ENCODE measurements at places on chromosomes 2 and 18.

DNA sequence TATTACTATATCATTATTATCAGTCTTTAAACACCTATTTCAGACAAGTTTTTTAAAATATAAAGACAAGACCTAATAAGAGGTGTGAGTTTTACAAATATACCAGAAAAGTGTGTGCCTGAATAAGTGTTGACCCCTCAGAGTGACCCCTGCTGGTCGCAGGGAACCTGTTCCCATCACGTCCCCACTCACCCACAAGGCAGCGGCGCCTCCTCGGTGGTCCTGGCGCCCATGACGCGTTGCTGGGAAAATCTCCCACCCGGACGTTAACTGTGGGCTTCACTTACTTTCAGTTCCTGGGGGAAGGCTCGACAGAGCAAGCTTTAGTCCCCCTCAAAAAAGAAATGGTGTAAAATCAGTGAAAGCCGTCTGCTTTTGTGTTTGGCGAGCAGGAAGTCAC, 93.5 kb downstream of the TMEM18 start:
- DNase-seq = no peak

- DNase-seq = peak; percentile 97
Observed at GRCh38 chr2:84919885-84920580, 14.6 kb downstream of the TMSB10 start.

DNA sequence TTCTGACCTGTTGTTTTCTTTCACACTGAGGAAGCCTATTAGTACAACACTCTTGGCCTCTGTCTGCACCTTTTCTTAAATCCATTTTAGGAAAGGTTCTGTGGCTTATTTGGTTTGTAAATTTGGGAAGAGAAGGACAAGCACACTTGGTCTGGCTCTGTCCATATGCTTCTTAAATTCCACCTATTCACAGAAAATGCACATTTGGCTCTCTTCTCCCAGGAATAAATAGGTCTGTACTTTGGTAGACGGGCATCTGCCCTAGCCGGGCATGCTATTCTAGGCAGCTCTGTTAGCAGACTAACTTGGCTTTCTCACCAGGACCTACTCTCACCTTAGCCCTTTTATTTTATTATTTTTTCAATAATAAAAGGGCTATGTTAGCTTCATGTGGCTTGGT, 1211.8 kb upstream of the SLC39A10 start:
- no peak for DNase-seq

GRCh38 chr2:235936493-235936892, 231.7 kb downstream of the GBX2 start:
- DNase-seq = no peak

DNA sequence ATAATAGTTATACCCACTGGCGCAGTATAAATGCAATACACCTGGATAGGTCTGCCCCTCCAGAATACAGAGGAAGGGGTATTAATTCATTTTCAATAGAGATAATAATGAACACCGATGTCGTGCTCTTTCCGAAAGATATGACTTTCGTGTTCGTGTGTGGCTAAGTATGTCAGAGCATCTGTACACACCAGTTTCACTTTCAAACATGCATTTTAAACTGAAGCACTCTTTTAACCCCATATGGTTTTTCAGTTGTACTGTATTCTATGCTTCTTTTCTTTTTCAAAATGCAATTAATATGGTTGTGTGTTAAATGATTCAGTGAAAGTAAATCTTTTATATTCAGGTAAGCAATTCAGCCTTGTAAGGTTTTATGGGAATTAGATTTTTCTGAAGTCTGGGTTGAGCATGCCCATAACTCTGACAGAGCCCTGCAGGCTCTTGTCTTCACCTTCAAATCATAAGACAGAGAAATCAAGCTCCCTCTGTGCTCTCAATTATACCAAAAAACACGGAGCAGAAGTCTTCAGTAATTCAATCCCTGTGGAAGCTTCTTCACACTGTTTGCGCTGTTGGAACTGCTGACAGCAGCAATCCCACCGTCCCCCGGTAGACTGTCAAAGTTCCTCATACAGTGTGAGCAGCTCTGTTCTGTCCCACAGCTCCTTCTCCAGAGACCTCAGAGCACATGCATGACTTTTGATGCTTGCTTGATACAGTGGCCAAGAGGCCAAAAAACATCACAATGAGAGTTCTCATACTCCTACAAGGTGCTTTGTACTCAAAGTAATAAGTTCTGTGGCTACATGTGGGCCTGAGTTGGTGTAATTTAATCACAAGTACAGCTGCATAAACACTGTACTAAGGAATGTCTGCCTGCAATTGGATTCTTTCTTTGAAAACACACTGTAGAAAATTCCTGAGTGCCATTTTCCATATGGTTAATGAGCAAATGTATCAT, 186.8 kb downstream of the ZNF521 start:
- DNase-seq = peak; percentile 32

DNA sequence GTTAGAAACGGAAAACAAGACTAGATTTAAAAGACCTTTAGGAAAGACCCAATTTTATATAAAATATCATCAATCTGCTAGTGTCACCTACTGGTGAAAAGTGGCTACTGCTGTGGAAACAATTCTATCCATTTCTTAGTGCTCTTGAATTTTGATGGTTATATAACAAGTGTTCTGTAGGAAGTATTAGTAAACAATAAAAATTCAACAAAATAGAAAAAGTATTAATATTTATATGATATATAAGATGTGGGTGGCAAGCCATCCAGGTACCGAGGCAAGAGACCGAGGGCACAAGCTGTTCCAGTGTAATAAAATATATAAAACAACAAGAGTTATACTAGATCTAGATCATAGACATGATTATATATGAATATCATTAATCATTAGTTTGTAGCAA, 6.2 kb upstream of the TMEM87B start:
- peak; percentile 52 for DNase-seq

DNA sequence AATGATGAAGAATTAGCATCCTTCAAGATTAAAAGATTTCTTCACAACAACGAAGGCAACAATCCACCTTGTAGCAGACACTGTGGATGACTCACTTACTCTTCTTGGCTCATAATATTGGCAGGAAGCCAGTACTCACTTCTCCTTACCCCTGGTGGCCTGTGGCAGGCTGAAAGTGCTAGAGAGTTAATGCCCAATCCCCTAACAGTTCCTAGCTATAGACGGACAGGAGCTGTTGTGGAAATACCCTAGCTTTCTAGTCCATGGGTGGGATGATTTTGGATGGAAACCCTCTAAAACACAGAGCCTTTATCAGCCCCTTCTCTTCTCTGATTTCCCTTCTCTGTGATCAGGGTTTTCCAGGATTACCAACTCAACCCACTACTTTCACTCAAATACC, 128.6 kb upstream of the NYAP2 start:
- peak; percentile 69 for DNase-seq

All from HFFc6 (cell line).